Activated CD4-positive, CD25-positive, alpha-beta regulatory T cell treated with anti-CD3 and anti-CD28 coated beads, Interleukin-2, amount 50 U/mL, for 72 hours (primary cell): ENCODE measurements at places on chromosomes 7 and 10.

- no peak for DNase-seq
These were observed 17.1 kb downstream of the PLXDC2 start for GRCh38 chr10:19833170-19833824.

GRCh38 chr7:6619961-6620360 is 4.6 kb downstream of the ZNF853 start:
- DNase-seq = no peak

DNA sequence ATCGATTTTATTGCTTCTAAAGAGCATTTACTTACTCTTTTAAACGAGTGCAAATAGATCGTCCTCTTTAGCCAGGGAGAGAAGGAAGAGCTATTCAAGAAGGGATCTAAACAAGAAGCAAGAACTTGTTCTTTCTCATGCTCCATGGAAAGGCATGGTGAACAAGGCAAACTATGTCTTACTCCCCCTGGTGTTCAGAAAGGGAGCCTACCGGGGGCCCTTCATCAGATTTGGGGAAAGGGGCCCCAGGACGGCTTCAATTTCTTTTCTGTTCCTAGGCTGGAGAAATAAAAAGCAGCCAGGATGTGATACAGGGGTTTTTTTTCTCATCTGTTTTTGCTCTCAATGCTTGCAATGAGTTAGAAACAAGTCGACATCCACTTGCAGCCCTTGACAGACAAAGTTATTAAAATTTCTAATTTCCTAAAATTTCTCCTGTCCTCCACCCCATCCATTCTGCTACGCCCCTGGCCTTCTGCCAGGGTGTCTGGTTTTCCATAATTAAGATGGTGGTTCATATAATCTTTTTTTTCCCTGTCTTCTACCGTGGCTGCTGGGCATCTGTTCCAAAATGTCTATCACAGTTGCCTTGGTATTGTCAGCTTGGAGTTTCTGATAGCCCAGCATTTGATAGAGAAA is 214.4 kb downstream of the CREB5 start:
- DNase-seq = no peak

DNA sequence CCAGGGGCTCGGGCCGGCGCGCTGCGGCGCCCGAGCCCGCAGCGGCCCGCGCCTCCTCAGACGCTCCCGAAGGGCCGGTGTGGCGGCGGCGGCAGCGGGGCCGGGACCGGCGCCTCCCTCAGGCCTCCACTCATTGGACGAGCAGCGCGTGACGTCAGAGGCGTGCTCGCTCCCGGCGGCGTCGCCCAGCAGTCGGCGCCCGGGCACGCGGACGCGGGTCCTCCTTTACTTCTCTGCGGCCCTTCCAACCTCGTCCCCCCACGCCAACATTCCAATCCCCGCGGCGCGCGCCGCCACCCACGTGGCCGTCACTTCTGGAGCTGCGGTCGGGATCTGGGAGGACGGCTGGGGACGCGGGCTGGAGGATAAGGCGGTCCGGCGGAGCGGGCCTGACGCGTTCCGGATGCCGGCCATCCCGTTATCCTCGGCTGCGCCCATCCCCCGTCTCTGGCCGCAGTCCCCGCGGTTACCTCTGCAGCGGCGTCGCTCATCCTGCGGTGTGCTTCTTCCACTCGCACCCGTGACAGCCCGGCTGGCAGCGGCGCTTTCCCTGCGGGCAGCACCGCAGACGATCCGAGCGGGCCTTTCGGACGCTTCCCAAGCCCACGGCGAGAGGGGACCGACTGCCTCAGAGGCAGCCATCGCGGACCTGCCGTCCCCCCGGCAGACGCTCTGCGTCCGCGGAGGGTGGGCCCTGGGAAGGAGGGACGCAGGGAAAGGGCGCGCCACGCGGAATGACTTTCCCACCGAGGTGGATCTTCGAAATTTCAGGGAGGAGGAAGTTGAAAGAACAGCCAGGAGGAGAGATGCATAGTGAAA is at the start of gene PDZD8:
PDZD8 (minus strand) TSS at position 81 of the 819 bp plus-strand sequence. CDS start 213 bp downstream, outside the sequence.
- DNase-seq = peak; percentile 93

GRCh38 chr7:86904949-86905834 is 154.3 kb downstream of the ELAPOR2 start:
- no peak for DNase-seq

DNA sequence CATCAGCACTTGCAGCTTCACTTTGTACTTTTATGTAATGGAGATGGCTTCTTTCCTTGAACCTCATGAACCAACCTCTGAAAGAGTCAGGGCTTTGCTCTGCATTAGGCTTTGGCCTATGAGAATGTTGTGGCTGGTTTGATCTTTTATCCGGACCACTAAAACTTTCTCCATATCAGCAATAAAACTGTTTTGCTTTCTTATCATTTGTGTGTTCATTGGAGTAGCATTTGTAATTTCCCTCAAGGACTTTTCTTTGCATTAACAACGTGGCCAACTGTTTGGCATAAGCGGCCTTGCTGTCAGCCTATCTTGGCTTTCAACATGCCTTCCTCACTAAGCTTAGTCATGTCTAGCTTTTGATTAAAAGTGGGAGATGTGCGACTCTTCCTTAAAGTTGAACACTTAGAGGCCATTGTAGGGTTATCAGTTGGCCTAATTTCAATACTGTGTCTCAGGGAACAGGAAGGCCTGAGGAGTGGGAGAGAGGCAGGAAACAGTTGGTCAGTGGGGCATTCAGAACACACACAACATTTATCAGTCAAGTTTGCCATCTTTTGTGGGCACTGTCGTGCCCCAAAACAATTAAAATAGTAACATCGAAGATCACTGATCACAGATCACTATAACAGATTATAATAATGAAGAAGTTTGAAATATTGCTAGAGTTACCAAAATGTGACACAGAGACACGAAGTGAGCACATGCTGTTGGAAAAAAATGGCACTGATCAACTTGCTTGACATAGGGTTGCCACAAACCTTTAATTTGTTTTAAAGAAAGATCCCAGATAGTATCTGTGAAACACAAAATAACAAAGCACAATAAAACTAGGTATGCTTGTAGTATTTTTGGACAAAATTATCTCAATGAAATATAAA is 64.7 kb downstream of the NRF1 start:
- DNase-seq = no peak

GRCh38 chr10:79262959-79263746 is 84.1 kb upstream of the PPIF start:
- no peak for DNase-seq

DNA sequence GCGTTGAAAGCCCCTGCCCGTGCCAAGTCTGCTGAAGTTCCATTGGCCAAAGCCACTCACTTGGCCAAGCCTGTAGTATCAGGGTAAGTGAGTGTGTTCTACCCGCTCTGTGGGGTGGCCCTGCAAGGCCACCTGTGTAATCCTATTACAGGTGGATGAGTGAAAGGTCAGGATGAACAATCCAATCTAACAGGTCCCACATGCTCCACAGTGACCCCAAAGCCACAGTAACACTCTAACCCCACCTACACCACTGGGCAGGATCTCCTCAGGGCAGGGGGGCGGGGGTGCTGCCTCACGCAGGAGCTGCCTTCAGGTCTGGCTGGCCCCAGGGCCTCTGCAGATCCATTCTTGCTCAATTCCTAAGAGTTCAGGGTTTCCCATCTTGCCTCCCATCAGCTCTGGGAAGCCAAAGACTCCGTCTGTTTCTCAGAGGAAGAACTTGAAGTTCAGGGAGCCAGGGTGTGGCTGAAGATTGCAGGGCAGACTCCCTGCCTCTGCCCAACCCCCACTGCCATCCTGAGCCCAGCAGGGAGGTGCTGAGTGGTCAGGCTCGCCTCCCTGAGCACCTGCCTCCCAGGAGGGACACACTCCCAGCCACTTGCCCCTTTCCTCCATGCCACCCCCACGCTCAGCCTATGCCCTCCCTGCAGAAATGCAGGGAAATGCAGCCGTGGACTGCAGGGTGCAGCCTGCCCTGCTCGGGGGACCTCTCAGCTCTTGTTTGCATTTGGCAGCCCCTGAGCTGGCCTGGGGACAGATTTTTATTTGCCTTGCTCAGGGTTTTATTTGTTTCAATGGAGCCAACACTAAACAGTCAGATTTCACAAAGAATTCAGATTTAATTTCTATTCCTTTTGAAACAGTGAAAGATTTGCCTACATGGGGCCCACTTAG is 9.8 kb upstream of the COMTD1 start:
- DNase-seq = no peak

DNA sequence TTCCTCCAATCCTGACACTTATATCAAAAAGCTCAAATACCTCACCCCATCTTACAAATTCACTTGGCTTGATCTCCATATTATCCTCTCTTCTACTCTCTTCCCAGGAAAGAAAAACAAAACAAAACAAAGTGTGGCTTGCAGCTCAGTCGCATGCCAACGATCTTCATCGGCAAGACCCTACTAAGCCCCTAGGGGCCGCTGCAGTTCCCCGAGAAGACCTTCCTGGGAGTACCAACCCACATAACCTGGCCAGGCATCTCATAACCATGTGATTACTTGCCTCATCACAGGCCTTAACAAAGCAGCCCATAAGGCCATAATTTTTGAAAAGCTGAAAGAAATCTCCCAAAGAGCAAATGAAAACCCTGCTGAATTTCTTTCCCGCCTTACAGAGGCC is 103.7 kb downstream of the ZNF92 start:
- no peak for DNase-seq
